ENCODE measurements at places on chromosomes 2 and 18. TPM values are rescaled to one million over a fixed set of nuclear protein-coding genes. Genes with fewer than 3 reads are reported as not detected.

GYPC gene
- 111 TPM for polyA plus RNA-seq

MARCO gene
- polyA plus RNA-seq = not detected

MRO gene
- not detected for polyA plus RNA-seq

SLC30A3 gene
- polyA plus RNA-seq = not detected

MAPRE2 gene
- polyA plus RNA-seq = 63.3 TPM

SERPINB4 gene
- polyA plus RNA-seq = not detected

ADAM23 gene
- not detected for polyA plus RNA-seq

MOGAT1 gene
- polyA plus RNA-seq = not detected

TUBB8B gene
- 0.38 TPM for polyA plus RNA-seq

CAVIN2 gene
- 4.8 TPM for polyA plus RNA-seq

PRKAG3 gene
- polyA plus RNA-seq = not detected

C2orf66 gene
- polyA plus RNA-seq = not detected

GMCL1 gene
- polyA plus RNA-seq = 25.7 TPM

COPS9 gene
- 235 TPM for polyA plus RNA-seq

KCNIP3 gene
- polyA plus RNA-seq = not detected

RAB10 gene
- polyA plus RNA-seq = 86.1 TPM

RAD51AP2 gene
- polyA plus RNA-seq = not detected

ICOS gene
- 0.29 TPM for polyA plus RNA-seq

FAM124B gene
- polyA plus RNA-seq = not detected

TMEM178A gene
- not detected for polyA plus RNA-seq

All from IgD-negative memory B cell (primary cell).